ENCODE measurements at places on chromosomes 2 and 18. TPM values are rescaled to one million over a fixed set of nuclear protein-coding genes. Genes with fewer than 3 reads are reported as not detected.
A peak's percentile ranks its signal among the peaks of the same experiment; 100 is the strongest.

CHST9 gene
- 0.08 TPM for total RNA-seq

DBI gene
- 98.0 TPM for total RNA-seq

CRACDL gene
- total RNA-seq = 1.4 TPM

SELENOI gene
- total RNA-seq = 21.4 TPM

- DNase-seq = no peak
Observed at GRCh38 chr2:232076272-232076671, 114.8 kb downstream of the DIS3L2 start.

GRCh38 chr2:42194428-42194827 is 25.3 kb downstream of the EML4 start:
- no peak for DNase-seq

GRCh38 chr18:66900837-66901236 is 296.9 kb upstream of the CDH19 start:
- DNase-seq = no peak

DNA sequence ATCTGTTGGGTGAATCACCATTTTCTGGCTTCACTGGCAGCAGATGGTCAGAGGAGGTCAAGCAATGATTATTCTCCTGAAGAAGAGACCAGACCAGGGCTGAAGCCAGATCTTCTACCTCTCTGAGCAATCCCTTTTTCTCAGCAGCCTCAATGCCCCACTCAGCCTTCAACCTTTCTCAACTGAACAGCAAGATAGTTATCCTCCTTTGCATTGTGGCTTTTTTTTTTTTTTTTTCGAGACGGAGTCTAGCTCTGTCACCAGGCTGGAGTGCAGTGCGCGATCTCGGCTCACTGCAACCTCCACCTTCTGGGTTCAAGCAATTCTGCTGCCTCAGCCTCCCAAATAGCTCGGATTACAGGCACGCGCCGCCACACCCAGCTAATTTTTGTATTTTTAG is 50.5 kb downstream of the ZFP36L2 start:
- no peak for DNase-seq

GRCh38 chr18:28019425-28020108 is 157.4 kb downstream of the CDH2 start:
- no peak for DNase-seq

DNA sequence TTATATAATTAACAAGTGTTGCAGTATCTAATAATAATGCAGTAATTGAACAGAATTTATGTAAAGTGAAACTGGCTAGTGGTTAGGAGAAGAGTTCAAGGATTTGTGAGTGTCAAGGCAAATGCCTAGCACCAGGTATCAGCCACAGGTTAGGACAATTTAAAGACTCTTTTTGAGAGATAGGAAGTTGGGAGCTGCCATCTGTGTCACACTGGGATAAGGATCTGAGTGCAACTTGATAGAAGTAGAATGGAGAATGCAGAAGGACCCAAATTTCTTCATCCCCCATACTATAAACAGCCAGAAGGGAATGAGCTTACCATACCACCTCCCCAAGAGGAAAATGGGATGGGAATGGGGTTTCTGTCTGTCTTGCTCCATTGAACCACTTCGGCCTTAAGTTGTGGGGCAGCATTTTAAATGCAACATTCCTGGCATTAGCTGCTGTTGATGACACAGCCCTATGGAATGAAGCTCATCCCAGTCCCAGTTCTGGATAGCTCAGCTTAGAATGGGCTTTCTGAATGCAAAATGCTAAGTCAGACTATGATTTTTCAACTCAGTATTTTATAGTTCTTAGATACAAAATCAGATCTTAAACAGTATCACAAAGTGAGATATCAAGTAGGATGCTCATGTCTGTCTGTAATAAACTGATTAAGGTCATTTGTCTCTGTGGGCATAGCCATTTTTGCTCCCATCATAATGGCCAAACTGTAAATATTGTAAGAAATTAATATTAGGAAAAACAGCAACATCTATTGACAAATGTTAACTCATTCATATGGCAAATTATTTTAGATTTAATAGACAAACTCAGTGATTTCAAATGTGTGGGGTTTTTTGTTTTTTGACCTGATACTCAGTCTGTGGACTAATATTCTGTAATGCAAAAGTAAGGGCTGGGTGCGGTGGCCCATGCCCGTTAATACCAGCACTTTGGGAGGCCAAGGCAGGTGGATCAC is 44.0 kb downstream of the GPR155 start:
- DNase-seq = peak; percentile 82

DNA sequence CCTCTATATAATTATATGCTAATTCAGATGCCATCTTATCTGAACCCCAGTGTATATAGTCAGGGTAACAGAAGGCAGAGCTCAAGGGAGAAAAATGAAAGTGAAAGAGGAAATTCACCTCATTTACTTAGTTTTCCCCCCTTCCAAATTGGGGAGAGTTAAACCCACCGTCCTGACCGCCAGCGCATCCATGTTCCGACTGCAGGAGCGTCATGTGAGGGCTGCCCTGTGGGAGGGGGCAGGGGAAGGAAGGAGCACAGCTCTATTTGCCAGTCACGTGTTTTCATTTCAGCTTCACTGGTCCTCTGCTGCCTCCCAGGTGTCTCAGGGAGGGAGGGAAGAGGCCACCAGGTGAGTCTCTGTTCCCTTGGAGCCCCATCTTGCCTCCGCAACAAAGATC is 13.2 kb downstream of the CNNM4 start:
- DNase-seq = no peak

DNA sequence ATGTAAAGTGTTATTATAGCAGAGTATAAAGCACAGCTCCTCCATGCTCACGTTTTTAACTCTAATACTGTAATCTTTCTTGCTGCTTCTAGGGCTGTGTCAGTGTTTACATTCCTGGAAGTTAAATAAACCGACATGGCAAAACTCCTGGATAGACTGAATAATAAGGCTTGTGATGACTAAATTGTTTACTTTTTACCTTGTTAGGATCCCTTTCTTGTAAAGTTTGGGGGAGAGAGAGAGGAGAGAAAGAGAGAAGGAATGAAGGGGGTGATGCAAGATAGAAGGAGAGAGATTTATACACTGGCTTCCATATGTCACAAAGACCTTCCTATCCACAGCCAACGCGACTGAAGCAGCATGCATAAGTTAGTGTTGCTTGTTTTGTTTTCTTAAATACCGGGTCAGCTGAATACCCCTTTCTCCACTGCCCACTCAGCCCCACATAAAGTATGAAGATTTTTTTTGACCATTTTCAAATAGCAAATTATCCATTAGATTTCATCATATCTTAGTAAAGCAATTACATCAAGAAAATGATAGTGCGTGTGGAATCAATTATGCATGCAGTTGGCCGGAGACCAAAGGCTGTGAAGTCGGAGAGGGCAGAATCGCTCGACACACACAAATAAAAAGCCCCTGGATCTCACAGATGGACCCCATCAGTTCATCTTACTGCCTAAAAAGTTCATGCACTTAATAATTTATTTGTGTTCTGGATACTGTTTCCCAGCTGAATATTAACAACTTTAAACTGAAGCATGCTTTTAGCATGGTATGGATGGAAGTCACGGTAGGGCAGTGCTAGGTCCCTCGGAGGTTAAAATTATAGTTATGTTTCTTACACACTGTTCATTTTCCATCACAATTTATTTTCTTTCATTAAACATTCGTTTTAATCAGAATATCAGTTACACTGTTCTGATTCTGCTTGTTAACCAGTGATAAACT is 20.1 kb downstream of the BCL11A start:
- DNase-seq = no peak

DNA sequence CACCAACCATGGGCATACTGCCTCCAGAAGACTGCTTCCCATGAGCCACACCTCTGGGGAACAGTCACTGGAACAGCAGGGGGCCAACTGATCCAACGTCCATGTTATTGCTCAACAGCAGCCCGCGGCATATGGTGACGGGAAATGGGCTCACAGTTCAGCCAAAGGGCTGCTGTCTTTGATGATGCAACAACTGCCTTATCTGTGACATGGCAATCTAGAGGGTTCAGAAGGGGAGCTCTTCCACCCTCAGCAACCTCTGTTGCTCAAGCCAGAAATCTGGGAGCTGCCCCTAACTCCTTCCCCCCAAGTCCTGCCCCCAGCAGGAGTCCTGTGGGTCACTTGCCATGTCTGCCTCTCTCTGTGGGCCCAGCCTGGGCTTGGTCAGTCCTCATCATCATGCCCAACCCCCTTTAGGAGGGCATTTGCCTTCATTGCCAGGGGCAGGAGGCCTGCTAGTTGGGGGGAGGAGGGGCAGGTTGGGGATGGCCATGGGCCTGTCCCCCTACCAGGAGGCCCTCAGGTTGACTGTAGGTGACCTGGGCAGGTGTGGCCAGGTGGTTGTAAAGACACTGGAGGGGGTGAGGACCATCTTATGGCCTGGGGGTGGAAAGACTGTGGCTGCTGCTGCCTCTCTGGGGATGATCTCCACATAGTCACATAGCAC is 212.9 kb downstream of the CYP26B1 start:
- DNase-seq = no peak

- DNase-seq = no peak
Observed at GRCh38 chr2:62511636-62512035, 5.6 kb upstream of the TMEM17 start.

GRCh38 chr2:120299561-120299960 is 46.4 kb upstream of the INHBB start:
- DNase-seq = no peak

DNA sequence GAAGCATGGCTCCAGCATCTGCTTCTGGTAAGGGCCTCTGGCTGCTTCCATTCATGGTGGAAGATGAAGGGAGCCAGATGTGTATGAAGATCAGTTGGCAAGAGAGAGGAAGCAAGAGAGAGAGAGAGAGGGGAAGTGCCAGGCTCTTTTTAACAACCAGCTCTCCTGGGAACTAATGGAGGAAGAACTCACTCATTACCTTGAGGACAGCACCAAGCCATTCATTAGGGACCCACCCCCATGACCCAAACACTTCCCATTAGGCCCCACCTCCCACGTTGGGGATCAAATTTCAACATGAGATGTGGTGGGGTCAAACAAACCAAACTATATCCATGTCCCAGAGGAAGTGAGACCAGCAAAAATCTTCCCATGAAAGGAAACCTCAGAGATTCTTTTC is 124.8 kb upstream of the SIX2 start:
- no peak for DNase-seq

- DNase-seq = peak; percentile 37
Observed at GRCh38 chr2:49988276-49988675, 834.0 kb upstream of the FSHR start.

- no peak for DNase-seq
Observed at GRCh38 chr2:237511433-237511832, 24.4 kb downstream of the MLPH start.

DNA sequence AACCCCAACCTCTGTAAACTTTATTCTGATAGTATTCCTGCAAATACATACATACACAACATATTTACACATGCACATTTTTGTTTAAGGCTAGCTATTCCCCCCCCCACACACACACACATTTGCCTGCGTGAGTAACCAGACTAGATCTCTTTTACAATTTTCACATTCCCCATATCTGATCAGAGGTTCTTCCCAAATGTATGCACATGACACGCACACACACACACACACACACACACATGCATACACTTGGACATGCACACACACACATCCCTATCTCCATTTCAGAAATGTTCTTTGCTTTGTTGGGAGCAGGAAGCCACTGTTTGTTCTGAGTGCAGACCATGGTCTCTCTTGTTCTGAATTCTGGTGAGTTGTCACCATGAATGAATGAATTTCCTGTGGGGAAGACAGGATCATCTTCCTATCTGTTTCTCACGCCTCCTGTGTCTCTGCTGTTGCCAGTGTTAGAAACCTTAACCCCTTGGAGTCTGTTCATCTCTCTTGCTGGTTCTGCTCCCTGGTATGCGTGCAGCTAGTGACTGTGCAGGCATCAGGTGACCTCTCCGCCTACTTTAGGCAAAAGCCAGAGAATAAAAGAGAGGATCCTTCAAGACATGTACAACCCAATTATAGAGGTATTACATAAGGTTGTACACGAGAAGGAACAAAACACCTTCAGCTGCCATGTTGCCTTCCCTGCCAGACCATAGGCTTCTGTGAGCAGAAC is 251.0 kb upstream of the RAB12 start:
- DNase-seq = no peak

DNA sequence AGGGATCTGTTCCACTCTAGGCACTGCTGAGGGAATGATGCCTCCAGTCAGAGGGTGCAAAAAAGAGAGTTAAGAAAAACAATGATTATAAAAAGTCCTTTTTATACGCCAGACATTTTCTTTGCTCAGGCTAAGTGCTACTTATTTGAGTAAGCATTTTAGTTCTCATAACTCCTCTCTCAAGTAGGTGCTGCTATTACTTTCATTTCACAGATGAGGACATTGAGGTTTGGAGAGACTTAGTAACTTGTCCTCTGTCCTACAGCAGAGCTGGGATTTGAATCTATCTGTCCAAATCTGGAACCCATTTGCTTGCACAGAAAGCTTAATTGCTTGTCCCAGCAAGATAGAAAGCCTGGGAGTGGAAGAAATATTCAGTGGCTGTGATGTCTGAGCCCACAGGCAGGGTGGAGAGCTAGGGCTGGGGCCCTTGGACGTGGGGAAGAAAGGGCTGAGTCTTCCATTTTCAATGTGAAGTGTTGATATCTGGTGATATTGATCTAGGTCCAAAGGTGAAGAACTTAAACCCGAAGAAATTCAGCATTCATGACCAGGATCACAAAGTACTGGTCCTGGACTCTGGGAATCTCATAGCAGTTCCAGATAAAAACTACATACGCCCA is 5.8 kb downstream of the IL37 start:
- DNase-seq = no peak

- DNase-seq = no peak
Observed at GRCh38 chr2:202858601-202859000, 13.0 kb downstream of the ICA1L start.

- no peak for DNase-seq
Observed at GRCh38 chr18:48778344-48779011, 172.3 kb downstream of the SMAD7 start.

- DNase-seq = no peak
Observed at GRCh38 chr18:70024829-70025228, 77.2 kb upstream of the CD226 start.

GRCh38 chr2:226125176-226125883 is 674.3 kb downstream of the IRS1 start:
- no peak for DNase-seq

DNA sequence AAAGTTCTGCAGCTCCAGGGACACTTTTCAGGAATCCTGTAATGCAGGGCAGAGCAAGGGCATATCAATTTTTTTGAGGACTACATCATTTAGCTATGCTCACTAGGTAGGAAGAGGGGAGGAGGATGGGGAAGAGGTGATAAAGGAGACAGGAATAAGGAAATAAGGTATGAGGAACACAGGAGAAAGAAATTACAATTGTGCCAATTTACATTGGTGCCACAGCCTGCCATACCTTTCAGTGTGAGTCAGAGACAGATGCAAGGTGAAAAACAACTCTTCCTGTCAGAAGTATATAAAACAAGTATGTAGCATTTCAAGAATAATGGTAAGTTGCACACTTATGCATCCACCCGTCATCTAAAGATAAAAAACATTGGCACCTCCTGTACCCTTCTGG is 5.4 kb upstream of the MRPS9 start:
- no peak for DNase-seq
